ENCODE measurements at places on chromosomes 4 and X.

- DNase-seq, result no peak
Observed at GRCh38 chr4:125191232-125191631, 123.5 kb upstream of the FAT4 start.

- no peak for DNase-seq
Observed at GRCh38 chr4:82712561-82712960, 86.0 kb downstream of the SCD5 start.

DNA sequence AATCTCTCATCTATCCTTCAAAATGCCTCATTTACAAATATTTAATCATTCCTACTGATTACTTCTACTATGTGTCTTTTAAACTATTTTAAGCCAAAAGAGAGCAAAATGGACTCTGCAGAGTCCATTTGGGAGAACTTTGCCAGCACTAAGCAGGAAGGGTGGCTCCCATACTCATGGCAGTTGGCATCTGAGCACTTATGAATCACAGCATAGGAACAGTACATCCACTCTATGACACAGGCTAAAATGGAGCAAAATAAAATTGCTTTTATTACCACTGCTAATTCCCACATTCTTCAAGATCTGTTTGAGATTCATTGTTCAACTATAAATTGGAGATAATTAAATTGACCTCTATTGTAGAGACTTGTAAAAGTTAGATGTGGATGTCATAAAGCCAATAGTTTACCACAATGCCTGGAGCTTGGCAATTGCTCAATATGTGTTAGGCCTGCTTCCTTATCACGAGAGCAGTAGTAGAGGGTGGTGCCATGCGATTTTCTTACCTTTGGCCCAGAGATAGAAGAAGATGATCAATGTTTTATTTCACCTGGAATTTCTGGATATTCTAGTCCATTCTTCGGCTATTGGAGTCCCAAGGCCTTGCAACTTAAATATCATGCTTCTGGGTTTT is 19.1 kb downstream of the HPGD start:
- DNase-seq, result no peak

DNA sequence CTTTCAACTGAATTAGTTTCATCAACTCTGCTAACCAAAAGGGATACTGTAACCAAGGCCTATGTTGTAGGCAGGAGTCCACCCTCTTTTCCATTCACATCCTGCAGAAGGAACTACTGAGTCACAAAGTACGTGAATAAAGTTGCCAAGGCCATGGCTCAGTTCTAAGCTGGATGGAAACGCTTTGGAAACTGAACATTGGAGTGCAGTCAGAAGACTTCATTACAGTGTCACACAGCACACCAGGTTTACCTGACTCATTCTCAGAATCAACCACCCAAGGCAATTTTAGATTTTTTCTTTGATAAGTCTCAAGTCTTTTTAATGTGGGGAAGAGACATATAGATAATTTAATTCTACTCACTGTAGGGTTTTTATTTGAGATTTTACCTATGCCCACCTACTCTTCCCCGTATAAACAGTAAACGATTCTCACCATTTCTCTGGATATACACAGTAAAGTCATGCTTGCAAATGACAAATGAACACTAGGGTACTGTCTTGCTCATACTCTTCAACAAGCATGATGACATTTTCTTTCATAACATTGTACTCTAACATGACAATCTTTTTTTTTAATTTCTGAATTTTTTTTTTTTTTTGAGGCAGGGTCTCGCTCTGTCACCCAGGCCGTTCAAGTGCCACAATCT is 58.9 kb upstream of the RBM47 start:
- no peak for DNase-seq

- no peak for DNase-seq
Observed at GRCh38 chr4:83381173-83381572, 46.5 kb upstream of the HPSE start.

DNA sequence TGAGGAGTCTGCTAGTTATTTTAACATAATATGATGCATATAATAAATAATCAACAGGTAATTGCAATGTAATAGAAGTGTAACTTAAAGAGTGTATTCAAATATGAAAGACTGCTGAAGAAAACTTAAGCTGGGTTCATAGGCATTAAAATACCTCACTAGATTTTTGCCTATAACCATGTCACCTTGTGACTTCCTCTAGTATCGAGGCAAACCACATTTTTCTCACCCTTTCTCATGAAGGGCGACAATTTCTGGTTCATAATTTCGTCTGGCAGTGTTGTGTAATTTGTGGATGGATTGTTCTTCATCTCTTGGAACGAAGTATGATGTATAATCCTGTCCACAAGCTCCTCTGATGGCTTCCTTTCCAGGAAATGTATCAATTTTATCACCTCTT is 16.0 kb downstream of the SULT1E1 start:
- DNase-seq, result no peak

DNA sequence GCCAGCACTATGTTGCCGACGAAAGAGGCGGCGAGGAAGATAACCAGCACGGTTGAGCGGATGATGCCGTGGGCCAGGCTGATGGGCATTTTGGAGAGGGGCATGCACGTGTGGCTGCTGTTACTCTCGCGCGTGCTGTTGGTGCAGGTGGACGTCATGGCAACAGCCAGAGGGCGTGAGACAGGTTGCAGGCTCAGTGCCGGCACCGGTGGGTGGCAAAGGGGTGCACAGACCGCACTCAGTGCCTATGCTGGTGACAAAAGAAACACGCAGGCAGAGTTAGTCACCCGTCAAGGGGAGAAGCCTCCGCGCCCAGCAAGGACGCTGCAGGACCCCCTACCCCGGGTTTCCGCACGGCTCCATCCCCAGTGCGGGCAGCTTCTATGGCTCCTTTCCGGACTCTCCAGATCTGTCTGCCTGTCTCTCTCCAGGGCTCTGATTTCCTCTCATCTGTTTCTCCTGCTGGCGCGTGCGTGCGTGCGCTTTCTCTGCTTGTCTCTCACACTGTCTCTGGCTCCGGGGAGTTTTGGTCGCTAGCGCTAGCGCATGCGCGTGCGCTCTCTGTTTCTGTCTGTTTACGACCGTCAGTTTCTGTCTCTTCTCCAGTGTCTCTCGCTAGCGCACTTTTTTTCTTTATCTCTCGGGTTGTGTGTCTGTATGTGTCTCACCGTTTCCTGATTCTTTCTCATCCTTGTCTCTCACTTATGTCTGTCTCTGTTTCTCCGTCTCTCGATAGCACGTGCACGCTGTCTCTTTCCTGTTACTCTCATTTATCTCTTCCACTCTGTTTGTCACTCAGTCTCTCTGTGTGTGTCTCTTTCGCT is 2.1 kb downstream of the GPR101 start:
- no peak for DNase-seq

DNA sequence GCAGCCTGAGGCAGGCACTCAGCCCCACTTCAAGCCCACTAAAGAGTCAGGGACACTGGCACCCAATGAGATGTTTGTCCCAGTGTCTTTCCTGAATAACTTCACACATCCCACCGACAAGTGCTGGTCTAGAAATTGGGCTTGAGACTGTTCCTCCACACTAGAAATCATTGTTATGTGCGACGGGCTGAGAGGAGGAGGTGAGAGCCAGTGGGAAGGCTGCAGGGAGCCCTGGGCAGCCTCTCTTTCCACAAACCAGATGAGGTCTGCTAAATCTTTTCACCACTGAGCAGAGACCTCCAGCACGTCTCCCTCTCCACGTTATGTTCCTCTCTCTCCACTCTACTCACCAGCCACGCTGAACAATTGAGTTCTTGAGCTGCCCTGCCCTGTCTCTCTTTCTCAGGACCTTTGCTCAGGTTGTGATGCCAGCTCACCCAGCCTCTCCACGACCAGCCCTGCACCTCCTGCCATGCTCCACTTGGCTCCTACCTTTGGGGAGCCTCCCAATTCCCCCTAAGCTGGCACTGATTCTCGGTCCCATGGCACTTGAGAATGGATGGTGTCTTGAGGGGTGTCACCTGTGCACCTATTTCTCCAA is 8.4 kb downstream of the SCD5 start:
- DNase-seq, result no peak

GRCh38 chrX:137550665-137551261 is 15.2 kb upstream of the ZIC3 start:
- DNase-seq, result no peak

- no peak for DNase-seq
Observed at GRCh38 chr4:15132739-15133138, 130.5 kb downstream of the CPEB2 start.

DNA sequence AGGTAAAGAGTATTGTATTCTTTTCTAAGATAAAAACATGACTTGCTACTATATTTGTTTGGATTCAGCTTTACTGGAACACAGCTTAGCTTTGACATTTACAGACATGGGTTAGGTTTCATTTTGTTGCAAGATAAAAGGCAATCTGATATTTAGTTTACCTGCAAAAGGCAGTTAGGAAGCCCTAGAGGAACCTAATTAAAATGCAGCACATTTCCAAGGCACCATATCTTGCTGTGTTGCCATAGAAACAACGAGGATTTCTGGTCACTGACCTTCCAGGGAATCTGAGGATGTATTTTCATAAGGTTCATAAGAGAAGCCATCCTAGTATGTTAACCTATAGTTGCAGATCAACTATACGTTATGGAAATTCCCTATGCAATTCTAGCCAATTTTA is 116.0 kb downstream of the SNCA start:
- no peak for DNase-seq
